Retinal pigment epithelial cell (primary cell): ENCODE measurements at places on chromosomes 2 and 18.

GRCh38 chr2:5440174-5440573, 252.0 kb upstream of the SOX11 start:
- DNase-seq, result no peak

DNA sequence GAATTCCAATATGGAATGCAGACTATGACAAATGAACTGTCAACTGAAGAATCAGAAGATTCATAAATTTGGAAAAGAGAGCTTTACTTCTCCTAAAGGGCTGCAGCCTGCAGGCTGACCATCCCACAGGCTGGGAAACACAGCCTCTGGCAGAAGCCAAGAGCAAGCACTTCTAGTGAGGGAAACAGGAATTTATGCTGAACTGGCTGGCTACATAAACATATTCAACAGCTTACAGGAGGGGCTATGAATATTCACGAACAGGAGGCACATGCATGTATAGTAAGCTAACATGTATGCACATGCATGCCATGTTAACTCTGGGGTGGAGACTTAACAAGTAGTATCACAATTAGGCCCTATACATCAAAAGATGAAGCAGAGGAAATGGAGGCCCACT, 17.6 kb downstream of the HIBCH start:
- no peak for DNase-seq

DNA sequence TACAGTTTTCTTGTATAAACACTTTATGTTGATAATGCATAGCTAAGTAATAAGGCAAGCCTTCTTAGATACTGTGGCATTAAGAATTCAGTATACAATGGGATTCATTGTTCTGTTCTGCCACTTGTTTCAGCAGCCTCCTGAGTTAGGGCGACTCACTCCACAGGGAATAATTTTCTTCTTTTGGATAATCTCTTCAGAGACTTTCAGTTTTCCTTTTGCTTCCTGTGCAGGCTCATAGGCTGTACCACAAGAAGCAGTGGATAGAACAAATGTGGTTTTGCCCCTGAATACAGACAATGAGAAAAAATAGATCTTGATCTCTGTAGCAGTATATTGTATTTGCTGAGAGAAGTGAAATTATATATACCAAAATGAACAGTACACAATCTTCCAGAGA, 298.0 kb downstream of the ZNF407 start:
- peak; percentile 33 for DNase-seq

DNA sequence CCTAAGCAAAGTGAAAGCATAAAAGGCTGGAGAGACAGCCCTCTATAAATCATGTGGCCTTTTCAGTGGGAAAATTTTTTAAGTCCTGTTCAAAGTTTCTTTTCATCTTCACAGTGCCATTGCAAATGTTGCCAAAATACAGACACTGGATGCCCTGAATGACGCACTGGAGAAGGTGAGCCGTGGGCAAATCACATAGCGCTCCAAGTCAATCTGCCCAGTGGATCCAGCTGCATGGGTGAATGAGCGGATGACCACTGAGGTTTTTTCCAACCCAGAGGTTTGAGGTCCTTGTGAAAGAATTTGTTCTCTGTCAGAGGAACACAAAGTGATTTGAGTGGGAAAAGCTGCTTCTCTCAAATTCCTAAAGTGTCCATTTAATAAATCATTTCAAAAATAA, 11.8 kb downstream of the DAPL1 start:
- no peak for DNase-seq

GRCh38 chr2:213233438-213234330, 50.6 kb upstream of the SPAG16 start:
- DNase-seq, result no peak

GRCh38 chr2:187853381-187853791, 299.2 kb upstream of the TFPI start:
- DNase-seq, result no peak

- no peak for DNase-seq
Measured at GRCh38 chr18:23609390-23610023, 23.2 kb upstream of the NPC1 start.

DNA sequence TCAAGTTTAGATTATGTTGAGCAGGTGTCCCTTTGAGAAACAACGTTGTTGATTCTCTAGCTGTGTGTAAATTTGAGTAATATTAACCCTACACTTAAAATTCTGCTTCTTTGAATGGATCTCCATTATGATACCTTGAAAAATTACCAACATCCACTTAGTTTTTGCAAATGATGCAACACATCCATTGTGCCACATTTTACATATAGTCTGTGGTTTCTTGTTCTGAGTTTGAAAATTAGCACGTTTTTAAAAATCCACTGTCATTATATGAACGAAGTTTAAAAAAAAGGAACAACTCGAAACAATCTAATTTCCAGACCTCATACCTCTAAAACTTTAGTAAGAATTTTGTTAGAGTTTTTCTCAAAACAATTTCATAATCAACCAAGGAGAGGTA, 37.7 kb downstream of the PIK3C3 start:
- no peak for DNase-seq

- DNase-seq, result no peak
Measured at GRCh38 chr2:101768556-101769220, 71.2 kb downstream of the MAP4K4 start.

- no peak for DNase-seq
Measured at GRCh38 chr18:60950634-60951033, 382.6 kb upstream of the CDH20 start.

DNA sequence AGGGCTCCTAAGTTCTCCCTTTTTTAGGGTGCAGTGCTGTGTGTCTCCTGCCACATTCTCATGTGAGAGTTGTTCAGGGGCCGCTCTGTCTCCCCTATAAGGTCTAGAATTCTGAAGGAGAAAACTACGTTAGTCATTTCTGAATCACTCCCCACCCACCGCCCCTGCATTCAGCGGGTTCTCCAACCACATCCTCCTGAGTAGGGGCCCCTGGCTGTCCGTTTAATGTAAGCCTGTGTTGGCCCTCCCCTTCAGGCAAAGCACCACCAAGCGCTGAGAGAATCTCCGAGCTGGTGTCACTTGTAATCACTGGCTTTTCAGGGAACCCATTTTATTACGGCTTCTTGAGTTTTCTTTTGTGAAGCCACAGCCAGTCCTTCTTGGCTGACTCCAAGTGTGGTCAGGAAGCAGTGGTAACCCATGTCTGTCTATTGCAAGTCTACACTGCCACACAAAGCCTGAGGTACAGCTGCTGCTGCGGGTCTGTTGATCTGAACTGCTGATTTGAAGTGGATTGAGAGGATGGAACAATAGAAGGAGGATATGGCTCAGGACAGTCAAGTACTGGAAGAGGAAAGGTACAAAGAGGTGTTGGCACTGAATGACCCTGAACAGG, 16.9 kb downstream of the LCT start:
- no peak for DNase-seq

DNA sequence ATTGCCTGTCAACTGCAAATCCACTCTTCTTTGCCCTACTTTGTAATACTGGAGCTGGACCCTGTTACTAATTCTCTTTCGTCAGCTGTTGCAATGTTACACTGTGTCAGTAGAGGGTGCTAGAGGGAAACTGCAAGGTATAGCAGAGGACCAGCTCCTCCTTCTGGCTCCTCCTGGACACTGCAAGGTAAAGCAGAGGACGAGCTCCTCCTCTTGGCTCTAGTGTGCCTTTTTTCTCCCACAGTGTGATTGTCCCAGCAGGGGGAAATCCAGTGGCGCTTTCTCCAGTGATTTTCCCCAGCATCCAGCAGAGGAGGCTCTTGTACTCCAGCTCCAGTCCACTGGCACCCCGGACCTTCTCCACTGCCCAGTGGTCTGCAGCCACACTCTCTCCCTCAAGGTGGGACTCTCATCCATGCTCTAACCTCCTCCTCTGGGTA, 95.6 kb downstream of the CAPN13 start:
- peak; percentile 63 for DNase-seq

DNA sequence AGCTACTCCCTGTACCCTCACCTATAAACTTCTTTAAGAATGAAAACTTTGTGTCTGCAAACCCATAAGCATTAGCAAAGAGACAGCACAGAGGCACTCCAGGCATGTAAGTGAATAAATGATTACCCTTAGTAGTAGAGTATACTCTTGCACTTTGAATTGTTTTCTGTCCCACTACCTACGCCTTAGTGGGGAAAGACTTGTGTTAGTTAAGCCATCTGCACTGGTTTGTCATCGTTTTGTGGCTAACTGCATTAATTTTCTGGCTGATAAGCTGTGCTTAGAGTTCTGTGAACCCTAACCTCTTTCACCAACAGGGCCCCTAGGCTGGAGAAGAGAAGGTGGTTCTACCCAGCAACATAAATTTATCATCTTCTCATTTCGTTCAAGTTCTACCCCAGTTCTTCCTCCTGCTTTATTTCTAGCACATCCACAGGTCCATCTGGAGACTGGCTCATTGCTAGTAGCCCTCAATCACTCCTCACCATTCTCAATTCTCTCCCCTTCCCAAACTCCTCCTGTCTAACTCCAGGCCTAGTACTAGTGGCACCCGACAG, 710 bp downstream of the LMAN2L start:
- no peak for DNase-seq

DNA sequence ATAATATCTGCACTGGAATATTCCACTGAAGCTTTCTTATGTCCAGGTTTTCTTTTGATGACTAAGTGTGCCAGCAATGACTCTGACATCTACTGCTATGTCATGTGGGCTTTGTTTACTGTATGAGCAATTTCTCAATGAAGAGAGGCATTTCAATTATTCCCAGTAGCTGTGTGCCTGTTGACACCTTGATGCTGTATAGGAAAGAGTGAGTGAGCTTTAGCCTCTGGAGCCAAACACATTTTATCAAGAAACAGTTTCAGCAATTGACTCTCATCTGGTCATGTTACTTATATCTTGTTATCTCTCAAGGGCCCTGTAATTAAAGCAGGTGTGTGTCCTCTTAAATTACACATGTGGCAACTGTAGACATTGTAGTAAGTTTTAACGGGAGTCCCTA, 493.2 kb upstream of the FANCL start:
- peak; percentile 79 for DNase-seq

DNA sequence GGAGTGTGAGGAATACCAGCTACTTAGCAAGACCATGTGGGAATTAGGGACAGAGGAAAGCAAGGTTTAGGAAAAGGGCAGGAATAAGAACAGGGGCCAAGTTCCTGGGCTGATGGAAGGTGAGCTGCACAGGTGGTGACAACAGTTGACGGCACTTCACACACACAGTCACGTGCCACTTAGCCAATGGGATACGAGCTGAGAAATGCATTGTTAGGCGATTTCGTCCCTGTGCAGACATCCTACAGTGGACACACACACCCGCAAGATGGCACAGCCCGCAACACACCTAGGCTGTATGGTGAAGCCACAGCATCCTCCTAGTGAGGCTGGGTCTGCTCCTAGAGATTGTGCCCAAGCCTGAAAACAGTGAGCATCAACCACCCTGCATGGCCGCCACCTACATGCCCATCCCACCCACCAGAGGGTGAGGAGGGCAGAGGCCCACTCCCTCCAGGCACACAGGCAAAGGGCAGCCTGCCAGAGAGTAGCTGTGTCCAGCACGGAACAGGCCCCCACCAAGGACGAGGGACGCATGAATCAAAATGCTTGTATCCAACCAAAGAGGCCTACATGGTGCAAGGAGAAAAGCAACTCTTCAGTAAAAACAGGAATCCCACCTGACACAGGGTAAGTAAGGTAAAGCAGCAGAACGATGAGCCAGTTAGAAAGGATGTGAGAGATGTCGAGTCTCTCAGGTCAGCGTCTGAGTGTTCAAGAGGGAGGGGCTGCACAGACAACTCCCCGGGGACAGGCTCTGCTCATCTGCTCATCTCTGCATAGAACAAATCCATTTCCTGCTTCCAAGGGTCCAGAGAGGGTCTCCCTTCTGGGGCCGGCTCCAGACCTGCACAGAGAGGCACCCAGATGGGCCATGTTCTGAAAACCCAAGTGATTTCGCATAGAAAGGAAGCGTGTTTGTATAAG, 51.3 kb downstream of the ZNF516 start:
- DNase-seq, result no peak

GRCh38 chr2:120919771-120920453, 184.2 kb downstream of the GLI2 start:
- no peak for DNase-seq

DNA sequence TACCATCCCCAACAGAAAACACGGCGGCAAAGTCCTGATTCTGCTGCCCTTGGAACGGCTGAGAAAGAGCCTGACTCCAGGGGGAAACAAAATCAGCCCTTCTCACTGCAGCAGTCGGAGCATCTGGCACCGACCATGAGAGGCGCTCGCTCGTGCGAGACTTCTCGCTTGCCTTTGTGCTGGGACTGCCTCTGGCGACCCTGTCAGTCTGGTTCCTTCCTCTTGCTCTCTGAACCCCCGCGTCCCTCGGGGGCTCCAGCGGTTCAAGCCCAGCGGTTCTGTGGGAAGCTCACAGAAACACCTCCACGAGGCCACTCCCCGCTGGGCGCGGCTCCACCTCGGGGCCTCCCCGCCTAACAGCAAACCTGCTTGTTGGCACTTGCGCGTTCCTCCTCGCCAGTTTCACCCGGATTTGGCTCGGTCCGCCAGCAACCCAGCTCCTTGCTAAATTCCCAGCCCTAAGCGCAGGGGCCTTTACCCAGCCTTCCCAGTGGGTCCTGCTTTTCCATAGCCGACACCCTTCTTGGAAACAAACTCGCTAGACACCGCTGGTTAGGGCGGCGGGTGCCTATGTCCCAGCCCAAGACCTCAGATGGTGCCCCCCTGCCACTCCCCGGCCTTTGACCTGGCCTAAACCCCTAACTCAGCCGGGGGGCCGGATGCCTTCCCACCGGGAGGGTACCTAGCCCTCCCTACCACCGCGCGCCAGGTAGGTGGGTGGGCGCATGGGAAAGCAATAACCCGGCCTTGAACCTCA, 2.2 kb downstream of the RND3 start:
- no peak for DNase-seq

DNA sequence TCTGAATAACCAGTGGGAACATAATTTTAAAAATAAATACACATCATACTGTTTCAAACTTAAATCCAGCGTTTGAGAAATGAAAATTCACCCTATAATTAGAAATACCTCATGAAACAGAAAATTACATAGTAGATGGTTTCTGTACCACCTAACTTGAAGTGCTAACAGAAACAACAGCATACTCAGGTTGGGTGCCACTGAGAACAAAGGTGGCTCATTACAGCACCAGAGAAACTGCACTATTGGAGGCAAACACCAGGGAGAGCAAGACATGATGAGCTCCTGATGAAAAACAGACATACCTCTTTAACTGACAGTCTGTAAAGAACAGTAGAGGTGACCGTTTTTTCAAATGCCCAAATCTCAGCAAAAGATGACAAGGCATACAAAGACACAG, 12.6 kb downstream of the SULT1C4 start:
- no peak for DNase-seq

GRCh38 chr2:210965472-210965871, 409.1 kb downstream of the CPS1 start:
- DNase-seq, result no peak

DNA sequence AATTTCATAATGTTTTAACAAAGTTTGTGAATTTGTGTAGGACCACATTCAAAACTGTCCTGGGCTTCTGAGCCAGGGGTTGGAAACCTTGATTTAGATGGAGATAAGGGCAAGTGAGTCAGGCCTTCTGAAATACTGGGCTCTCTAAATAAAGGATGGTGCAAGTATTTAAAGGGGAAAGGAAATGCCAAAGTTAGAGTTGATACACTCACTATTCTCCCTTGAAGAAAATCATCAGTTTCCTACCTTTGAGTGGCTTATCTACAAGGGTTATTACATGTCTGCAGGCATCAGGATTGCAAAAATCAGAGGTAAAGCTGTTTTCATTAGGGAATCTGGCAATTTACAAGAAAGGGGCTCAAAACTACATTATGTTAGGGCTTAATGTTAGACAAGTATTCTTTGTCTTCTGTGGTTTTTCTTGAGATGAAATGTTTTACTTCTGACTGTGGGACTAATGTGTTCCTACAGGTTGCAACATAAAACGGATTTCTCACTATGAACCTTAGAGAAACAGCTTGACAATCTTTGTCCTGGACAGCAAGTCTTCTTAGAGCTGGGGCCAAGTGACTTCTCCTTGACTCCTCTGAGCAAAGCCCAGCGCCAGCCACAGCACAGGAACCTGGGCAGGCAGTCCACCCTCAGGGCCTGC, 31.1 kb downstream of the RNU4ATAC start:
- DNase-seq, result no peak
